ENCODE measurements at places on chromosomes 13 and 19.

- no peak for DNase-seq
Measured at GRCh38 chr13:22964245-22964966, 216.4 kb upstream of the SGCG start.

GRCh38 chr13:53873558-53873957 lies 844.9 kb downstream of the OLFM4 start:
- no peak for DNase-seq

DNA sequence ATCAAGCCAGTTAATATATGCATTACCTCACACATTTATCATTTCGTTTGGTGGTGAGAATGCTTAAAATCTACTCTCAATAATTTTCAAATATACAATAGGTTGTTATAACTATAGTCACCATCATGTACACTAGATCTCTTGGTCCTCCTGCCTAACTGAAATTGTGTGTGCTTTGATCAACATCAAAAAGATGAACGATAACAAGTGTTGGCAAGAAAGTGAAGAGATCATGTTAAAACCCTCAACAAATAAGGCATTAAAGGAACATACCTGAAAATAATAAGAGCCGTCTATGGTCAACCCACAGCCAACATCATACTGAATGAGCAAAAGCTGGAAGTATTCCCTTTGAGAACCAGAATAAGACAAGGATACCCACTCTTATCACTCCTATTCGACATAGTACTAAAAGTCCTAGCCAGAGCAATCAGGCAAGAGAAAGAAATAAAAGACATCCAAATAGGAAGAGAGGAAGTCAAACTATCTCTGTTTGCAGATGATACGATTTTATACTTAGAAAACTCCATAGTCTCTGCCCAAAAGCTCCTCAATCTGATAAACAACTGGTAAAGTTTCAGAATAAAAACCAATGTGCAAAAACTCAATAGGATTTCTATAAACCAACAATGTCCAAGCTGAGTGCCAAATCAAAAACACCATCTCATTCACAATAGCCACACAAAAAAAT lies 27.9 kb upstream of the OR10H1 start:
- no peak for DNase-seq

DNA sequence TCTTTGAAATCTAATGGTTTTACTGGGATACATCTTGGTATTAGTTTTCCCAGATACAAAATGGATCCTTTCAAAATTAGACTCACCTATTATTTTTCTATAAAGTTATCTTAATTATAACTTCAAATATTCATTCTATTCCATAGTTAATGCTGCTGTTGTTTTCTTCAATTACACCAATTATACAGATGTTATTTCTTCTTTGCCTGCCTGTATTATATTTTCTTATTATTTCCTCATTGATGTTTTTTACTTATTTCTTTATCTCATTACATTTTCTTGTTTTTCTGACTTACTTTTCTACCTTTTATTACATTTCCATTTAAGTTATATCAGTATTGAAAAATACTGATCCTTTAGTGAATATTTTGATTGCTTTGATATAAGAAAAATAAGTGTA lies 40.9 kb downstream of the SPACA7 start:
- DNase-seq = no peak

DNA sequence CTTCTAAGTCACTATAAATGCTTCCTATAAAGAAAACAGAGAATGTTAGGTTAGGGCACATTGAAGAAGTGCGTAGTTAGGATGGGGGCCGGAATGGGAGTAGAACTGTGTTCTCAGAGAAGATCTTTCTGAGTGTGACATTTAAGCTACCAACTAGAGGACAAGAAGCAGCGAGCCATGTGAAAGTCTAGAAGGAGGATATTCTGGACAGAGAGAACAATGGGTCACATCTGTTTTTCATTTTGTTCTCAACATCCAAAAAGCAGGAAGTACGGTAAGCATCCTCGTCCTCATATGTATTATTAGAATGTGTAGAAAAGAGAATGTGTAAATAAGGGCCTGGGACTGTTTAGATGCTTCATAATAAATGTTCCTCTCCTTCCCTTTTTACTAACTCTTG lies 44.5 kb upstream of the PARP4 start:
- DNase-seq = no peak

GRCh38 chr13:113641426-113641825 lies 16.6 kb downstream of the ATP4B start:
- no peak for DNase-seq

DNA sequence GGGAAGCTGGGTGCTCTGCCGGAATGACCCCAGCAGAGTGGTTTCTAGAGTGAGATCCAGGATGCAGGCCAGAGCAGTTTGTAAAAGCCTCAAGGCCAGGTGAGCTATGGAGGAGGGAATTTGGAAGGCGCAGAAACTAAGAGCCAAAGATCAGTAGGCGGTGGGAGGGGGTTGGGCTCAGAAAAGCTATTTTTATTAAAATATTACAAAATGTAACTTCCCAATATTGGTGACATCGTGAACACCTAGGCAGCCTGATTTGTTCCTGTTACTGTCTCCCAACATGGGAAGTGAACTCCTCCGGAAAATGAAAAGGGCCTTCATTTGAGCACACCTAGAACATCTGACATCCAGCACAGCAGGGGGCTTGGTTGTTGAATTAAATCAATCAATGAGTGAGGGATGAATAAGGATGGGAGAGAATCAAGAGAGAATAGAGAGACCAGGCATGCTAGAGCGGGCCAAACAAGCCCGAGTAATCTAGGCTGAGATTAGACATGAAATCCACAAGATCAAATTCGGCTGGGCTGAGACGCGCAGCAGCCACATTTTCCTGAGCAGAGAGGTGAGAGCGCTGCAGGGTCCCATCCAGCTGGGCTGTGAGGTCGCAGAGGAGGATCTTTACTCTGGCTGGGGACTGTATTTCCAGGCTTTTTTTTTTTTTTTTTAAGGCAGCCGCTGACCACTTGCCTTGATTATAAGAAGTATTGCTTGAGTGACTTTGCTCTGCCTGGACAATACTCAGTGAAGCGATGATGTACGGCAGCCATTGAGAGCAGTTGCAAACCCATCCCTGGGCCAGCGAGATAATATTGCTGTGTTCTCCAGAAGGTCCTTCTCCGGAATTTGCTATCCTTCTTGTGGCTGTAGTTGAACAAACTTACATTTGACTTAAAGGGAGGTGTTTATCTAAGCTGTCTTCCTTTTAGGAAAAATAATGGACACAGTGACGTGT lies 178.0 kb upstream of the KL start:
- DNase-seq = no peak

DNA sequence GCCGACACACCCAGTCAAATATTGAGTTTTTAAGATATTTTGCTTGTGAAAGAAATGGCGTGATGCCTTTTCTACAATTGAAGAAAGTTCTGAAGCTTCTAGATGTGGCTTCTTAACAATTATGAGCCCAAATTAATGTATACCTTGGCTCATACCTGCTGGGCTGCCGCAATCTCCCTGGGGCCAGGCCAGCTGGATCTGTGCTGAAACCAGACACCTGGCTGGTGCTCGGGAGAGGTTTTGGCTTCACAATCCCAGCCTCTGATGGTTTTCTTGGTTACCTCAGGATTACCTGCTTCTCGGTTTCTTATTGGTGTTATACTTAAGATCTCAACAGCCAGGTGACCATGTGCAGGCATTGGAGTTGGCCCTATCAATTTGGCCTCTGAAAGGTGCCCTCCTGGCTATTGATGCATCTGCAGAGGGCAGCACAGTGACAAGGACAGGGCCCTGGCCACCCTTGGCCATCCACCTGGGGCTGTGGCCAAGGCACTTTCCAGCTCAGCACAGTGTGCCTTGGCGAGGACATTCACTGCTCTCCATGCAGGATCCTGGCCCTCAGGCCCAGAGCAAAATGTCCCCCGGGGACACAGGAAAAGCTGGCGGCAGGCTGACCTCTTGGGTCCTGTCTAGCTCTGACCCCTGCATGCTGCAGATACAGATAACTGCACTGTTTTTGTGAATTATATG lies 305.0 kb downstream of the ZNF536 start:
- DNase-seq = no peak

DNA sequence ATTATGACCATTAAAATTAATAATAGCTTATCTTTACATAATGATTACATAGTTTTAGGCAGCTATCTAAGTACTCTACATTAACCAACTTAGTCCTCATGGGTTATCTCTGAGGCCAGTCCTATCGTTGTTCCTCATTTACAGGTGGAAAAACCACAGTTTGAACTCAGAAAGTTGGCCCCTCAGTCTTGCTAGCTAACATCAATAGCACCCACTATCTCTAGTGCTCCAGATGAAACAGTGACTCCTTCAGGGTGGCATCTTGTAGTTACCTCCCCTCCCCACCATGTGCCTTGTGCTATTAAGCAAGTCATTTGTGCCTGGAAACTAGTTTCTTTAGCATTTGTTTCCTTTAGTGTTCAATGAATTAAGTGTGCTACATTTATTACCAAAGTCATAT lies 1086.7 kb downstream of the EFNB2 start:
- DNase-seq = no peak

- peak; percentile 24 for DNase-seq
Measured at GRCh38 chr13:42487221-42487620, 86.7 kb upstream of the TNFSF11 start.

DNA sequence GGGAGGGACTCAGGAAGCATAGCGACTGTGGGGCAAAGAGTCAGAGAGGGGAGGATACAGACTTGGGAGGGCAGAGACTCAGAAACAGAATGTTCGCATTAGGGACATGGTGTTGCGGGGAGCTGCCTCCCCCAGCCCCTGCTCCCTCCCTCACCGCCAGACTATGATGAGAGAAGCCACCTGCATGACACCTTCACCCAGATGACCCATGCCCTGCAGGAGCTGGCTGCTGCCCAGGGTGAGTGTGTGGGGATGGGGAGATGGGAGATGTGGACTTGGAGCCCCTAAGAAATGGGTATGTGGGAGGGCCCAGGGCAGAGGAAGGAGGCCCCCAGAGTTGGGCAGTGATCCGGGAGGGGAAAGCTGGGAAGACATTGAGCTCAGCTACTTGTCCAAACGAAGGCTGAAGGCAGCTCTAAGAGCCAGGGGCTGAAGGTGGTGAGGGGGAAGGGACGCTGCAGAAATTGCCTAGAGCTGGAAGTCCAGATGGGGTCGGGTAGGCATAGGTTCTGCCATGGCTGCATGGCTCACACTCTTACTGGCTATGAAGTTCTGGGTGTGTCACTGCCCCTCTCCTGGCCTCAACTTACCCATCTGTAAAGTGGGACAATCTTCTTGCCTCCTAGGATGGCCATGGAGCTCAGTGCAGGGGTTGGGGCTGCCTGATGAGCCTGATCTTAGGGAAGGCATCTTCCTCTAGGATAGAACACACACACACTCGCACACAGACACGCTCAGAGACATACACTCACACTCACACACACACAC lies 1.4 kb downstream of the SPACA6 start:
- no peak for DNase-seq

DNA sequence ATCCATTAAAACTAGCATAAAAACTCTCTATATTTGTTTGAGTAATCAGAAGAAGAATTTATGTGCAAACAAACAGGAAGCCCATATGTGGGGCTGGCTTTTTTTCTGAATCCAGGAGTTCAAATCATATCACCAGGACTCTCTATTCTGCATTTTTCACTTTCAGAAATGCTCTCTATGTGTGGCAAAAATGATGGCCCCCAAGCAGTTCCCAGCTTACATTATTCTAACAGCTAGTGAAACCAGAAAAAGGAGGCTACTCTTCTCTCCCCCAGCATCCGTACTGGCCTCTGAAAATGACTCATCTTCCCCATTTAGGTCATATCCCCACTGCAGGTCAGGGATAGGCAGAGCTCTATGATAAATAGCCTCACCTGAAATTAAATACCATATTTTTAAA lies 20.4 kb downstream of the RBM26 start:
- no peak for DNase-seq

DNA sequence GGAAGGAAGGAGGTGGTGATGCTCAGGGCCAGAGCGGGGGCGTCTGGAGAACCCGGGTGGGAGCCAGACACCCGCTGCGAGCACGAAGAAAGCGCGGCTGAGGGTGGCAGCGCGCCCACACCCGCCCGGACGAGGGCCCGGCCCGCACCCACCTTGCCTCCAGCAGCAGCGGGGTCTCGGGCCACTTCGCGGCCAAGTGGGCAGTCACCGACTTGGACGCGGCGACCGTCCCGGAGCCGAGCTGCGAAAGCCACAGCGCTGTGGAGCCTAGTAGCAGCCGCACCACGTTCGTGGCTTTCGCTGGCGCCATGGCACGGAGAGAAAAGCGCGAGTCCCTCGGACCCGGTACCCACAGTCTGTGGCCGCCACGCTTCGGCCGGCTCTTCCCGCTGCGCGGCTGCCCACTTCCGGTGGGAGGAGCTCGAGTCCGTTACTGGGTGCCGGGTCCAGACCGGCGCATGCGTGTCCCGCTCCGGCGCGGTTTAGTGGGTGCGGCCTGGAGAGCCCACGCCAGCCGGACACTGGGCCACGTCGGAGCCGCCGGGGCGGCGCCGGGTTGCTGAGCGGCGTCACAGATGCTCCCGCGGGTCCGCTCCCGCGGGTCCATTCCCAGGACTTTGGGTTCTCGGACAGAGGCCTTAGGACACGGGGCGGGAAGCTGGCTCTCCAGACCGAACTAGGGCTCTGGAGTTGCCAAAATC lies at the start of gene UGGT2:
UGGT2 (minus strand) TSS at position 399 of the 701 bp plus-strand sequence; CDS start at position 310, 89 bp downstream.
- DNase-seq = peak; percentile 52

GRCh38 chr13:111526922-111527321 lies 206.5 kb downstream of the TEX29 start:
- no peak for DNase-seq

GRCh38 chr19:49691243-49692146 lies 579 bp downstream of the CPT1C start:
- DNase-seq = peak; percentile 77
